ENCODE measurements at places on chromosomes 2 and 18.

DNA sequence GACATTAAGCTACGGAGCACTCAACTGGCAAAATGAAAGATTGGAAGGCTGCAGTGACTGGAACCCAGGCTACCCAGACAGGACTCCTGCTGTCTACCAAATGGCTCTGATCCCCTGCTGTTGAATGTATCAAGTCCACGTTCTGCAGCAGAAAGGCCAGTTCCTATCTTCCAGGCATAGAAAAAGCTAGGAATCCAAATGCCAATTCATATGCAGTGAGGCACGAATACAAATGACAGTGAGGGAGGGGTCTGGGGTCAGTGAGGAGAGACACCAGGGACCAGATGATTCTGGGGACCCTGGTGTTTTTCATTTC lies 5.3 kb downstream of the NRP2 start:
- no peak for DNase-seq

GRCh38 chr18:48230467-48231113 lies 178.6 kb downstream of the ZBTB7C start:
- no peak for DNase-seq

DNA sequence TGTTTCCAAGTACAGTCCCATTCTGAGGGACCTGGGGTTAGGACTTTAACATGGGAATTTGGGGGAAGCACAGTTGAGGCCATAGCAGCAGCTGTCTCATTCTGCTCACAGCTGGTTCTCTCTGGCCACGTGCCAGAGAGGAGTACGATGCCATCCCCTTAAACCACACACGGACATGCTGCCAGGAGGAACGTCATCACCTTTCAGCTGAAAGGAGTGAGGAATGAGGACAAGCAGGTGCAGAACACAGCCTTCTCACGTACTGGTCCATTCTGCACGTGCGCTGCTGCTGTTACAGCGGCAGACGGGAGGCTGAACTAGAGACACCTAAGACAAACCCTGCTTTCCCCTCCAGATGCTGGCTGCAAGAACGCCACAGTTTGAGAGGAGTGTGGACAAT lies 33.5 kb downstream of the ODC1 start:
- DNase-seq: no peak

GRCh38 chr2:45768208-45768607 lies 116.7 kb downstream of the PRKCE start:
- no peak for DNase-seq

GRCh38 chr2:144496092-144496976 lies 23.6 kb downstream of the ZEB2 start:
- no peak for DNase-seq

DNA sequence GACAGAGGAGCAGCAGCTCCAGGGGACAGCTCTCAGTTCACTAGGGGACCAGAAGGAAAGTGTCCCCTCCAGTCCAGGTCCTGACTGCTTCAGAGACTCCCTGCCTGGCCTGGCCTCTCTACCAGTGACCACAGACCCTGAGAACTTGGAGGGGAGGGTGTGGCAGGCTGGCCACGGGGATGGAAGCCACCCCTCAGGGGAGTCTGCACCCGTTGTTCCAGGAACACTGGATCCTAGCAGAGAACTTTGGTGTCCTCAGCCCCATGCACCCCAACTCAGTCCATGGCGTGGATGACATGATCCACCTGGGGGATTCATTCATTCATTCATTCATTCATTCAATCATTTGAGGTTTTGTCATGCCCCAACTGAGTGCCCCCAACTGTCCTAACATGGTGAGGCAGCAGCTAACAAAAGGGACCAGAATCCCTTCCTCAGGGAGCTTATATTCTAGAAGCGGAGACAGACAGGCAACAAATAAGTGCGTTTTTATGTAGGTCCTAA lies 31.9 kb downstream of the MYO7B start:
- no peak for DNase-seq

- no peak for DNase-seq
Observed at GRCh38 chr2:69046221-69046662, 33.3 kb downstream of the ANTXR1 start.

DNA sequence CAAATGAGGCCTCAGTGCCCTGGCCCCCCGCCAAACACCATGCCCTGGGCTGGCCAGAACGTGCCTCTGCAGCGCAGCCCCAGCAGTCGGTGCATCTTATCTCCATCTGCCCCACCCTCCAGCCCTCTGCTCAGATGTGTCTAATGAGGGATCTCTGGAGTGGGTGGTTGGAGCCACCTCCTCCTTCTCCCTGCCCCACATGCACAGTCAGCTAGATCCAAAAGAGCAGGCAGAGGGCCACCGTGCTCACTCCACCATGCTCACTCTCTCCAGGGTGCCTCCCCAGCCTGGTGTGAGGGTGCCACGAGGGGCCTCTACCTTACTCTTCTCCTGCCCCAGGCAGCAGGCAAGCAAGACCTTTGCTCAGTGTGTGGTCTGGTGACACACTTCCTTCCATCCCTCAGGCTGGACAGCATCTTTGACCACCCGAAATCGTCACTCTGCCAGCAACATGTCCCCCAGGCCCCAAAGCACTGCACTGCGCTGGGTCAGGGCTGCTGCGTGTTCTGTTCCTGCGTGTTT lies 266.1 kb upstream of the HDAC4 start:
- DNase-seq: no peak

DNA sequence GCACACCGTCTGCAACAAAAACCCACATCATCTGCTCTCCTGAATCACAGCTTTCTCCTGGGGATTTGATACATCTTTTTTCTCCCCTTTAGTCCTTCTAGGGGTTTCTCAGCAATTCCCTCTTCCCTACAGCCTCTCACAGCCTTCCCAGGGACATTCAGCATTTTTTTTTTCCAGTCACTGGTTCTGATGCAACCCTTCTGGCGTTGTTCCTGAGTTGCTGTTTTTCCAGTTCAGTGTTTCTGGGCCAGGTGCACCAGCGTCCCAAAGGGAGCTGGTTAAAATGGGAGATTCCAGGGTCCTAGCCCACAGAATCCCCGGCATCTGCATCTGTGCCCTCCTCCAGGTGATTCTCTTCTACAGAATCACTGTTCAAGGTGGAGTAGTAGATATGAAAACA lies 36.1 kb downstream of the ADCY3 start:
- no peak for DNase-seq

DNA sequence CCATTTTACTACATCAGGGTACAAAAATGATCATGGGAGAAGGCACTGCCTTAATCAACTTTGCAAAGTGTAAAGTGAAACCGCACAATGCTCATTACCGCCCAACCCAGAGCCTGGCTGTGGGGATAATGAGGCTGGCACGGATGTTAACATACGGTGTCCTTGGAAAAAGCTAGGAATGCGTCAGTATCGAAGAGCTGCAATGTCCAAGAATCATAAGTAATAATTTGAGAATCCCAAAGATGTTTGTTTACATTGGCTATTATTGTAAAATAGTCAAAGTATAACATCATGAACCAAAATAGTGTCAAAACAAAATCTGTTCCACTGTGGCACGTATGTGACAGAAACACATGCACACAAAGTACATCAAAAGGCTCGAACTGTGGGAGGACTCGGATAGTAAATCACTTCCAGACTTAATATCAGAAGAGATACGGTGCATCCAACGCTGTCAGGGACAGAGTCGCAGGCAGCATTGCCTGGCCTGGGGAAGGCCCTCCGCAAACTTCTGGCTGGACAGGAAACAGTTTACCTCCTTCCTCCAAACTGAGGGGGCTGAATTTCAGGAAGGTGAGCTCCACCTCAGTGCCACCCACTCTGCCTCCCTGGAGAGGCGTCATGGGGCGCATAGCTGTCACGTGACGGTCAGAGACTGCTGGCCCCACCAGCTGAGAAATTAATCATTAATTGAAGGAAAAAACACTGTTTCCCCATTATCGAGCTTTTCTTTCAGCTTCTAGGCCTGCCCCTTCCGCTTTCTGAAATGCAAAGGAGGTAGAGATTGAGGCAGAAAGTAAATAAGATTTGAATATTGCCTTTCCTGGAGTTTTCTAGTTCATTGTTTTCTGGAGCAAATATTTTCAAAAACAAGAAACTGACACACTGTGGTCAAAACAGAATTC lies 1.8 kb upstream of the ID2 start:
- DNase-seq: no peak

DNA sequence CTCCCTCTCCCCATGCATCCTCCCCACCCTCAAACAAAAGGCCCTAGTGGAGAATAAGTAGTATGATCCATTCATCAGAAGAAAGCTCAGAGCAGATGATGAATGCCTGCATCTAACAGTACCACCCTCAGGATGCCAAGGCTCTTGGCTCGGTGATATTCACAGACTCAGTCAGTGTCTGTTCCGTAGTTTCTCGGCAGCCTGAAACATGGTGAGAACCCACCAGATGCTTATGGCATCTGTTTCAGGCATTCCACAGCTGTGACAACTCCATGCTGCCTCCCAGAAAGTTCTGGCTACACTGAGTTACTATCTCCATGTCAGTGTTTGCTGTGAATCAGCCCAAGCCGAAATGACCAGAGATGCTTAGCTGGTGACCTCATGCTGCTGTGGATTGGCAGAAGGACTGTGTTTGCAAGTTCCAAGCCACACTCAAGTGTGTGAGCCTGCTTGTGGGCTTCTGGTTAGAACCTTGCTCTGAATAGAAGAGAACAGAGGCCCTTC lies 83.9 kb downstream of the WDSUB1 start:
- no peak for DNase-seq

GRCh38 chr2:159961037-159961436 lies 101.4 kb downstream of the PLA2R1 start:
- no peak for DNase-seq

GRCh38 chr2:200348897-200349563 lies 42.5 kb downstream of the SPATS2L start:
- DNase-seq: no peak

DNA sequence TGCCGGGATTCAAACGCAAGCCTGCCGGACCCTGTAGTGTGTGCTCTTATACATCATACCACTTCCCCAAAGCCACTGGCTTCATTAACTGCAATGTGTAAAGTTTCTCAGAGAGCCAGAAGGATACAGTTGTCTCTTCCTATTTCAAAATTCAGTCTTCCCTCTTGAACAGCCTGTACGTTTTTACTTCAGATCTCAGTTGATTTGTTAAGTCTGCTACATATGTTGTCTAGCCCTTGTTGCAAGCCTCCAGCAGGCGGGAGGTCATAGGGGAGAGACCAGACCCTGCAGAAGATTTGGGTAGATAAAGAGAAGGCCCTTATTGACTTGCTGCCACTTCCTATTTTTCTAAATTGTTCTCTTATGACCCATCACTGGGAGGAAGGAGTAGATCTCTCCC lies 56.2 kb downstream of the ARHGEF33 start:
- DNase-seq: no peak

DNA sequence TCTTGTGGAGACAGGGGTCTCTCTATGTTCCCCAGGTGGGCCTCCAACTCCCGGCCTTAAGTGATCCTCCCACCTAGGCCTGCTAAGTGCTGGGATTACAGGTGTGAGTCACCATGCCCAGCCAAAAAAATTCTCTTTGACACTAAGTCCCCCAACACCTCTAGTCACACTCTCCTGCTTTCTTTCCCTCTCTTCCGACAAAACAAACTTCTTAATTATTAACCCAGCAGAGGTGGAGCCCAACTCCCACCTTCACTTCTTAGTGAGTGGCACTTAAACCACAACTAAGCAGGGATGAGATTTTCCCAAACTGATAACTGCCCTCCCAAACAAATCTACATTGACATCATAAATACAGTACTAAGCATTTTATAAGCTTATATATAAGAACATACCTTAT lies 60.5 kb upstream of the PMAIP1 start:
- no peak for DNase-seq

DNA sequence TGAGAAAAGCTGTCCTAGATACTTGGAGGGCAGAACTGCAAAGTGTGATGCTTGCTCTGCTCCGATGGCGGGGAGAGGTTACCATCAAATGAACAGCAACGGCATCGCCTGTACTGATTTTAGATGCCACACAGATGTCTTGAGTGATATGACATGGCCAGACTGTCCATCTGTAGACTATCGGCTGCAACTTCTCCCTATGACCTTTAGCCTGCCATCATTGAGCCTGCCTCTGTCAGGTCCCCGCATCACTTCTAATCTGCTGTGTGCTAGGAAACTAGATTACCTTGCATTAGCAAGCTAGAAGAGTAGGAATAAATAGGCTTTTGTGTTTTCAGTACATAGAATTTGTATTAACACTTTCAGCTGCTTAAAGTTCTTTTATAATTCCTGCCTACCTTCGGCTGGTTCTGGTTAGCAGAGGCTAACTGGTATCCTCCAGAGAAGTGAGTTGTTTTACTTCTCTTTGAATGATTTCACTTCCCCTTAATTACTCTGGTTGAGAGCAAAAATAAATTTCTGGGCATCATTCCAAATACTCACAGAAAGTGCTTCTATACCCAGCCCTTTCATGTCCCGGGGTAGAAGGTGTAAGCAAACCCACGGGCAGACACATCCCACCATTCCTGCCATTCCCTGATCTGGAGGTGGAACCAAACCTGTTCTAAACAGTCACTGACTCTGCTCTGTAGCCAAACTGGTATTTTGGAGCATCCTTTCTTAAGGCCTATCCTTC lies 24.0 kb downstream of the GAREM2 start:
- DNase-seq: no peak

DNA sequence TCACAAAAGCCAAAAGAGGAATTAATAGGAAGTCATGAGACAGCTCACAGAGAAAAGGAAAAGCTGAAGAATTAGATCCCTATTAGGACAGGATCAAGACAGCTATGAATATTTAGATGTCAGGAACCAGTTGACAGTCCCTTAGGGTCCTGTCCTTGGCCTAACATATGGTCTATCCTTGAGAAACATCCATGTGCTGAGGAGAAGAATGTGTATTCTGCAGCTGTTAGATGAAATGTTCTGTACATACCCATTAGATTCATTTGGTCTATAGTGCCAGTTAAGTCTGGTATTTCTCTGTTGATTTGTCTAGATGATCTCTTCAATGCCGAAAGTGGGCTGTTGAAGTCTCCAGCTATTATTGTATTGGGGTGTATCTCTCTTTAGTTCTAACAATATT lies 37.6 kb upstream of the SLC40A1 start:
- no peak for DNase-seq

DNA sequence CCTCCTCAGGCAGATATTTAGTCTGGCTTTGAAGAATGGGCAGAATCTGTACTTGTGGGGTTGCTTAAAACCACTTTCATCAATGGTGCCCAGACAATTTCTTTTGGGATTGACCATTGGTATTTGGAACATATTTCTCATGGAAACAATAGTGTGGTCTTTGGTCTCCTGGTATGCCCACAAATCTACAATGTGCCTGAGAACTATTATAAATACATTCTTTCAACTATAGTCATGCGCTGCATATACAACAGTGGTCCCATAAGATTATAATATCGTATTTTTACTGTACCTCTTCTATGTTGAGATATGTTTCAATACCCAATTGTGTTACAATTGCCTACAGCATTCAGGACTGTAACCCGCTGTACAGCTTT lies 34.8 kb upstream of the PPP4R1 start:
- DNase-seq: no peak
